ENCODE measurements at places on chromosomes 2 and 18.

DNA sequence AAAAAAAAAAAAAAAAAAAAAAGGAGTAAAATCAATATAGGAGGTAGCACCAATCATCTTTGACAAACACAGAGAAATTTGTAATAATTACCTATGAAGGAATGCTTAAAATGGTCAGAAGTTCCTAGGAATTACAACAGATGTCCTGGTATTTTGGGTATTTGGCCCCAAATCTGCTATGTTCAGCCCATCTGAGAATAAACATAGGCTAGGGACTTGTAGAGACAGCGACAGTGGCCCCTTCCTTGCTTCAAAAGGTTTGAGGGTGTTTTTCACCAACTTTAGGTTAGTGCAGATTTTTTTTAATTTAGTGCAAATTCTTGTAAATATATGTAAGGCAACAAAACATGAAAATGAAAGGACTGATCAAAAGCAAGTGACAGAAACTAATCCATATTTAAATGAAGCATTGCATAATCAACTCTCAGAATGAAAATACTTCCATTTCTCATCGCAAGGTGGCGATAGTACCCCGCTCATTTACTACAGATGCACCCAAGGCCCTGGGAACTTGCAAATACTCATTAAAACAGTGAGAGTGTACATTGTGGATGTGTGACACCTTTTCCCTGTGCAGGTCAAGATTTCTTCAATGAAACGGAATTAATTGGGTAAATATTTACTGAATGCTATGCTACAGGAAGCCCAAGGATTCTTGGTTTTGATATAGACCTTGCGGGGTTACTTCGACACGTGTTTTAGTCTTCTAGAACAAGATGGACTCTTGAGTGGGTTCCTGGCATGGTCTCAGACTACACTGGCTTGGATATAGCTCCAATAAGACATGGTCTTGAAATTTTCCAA, 44.6 kb downstream of the FAM124B start:
- DNase-seq, result peak; percentile 63

DNA sequence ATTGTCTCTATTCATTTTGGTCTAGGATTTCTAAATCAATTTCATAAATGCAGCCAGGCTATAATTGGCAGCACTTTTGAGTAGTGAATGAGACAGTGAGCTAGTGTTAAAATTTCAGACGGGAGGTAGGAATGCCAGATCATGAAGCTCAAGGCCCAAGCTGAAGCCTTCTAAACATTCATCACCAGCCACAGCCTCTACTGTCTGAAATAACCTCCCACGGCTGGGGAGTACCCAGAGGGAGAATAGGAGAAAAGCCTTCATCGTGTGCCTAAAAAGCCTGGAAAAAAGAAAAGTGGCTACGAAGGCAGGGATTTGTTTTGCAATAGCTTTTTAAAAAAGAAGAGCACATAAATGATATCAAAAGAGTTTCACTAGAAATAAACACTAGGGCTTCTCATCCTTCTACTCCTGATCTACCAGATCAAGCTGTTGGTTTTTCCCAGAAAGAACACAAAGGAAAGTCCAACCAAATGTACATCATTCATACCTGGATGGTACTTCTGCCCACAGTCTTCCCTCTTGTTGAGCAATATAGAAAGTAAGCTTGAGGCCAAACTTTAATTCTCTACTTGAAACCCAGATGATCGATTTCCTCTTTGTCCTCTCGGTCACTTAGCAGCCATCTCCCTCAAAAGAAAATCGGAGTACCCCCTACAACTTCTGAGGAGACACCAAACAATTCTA, 48.1 kb upstream of the SLC39A10 start:
- DNase-seq, result no peak

GRCh38 chr2:48755473-48755872, at the start of gene LHCGR:
Gene LHCGR, minus strand, starts transcription at chr2:48755724. Its CDS starts 53 bp downstream, at chr2:48755671.
- DNase-seq, result peak; percentile 2

DNA sequence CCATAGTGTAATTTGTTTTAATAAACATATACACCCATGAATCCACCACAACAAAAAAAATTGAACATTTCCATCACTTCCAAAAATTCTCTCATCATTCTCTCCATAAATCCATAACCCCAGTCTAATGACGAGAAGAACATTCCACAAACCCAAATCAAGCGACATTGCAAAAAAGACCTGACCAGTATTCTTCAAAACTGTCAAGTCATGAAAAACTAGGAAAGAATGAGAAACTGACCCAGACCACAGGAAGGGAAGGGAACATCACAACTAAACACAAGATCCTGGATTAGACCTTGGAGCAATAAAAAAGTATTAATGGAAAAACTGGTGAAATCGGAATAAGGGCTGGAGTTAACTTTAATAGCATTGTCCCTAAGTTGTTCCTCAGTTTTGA, 141.3 kb upstream of the SLC35G4 start:
- DNase-seq, result no peak

GRCh38 chr2:181755181-181755580, 74.9 kb upstream of the NEUROD1 start:
- DNase-seq, result no peak

- peak; percentile 40 for DNase-seq
These were observed 142.3 kb upstream of the ZFP36L2 start for GRCh38 chr2:43368483-43369385.

- no peak for DNase-seq
These were observed 29.2 kb downstream of the SLC66A2 start for GRCh38 chr18:79921984-79922965.

DNA sequence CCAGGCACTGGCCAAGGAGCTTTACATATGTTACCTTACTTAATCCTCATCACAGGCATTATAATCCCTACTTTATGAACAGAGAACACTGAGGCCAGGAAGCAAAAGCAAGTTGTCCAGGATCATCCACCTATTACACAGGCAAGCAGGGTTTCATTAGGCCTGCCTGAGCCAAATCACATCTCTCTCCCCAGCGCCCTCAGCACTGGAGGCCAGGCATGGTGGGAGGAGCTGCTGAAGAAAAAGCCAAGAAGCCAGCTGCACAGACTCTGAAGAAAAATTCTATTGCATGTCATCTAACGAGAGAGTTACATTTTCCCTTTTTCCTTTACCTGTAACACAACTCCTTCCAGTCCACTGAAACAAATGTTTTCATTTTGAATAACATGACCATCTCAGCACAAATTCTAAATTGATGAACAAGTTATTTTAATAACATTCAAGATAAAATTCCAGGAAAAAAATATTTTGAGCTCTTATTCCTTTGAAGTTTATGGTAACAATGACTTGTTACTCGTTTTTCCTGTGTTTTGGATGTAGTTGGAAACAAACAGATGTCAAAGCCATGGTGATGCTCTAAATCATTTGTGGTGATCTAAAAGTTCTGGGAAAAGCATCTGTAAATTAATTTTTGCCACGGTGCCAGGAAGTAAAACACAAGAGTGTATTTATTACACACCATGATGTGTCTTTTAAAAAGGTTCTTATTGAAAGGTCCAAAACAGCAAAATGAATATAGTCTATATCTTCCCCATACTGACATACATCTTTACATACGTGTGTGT, 139.0 kb upstream of the ITGB6 start:
- DNase-seq, result no peak

GRCh38 chr2:3148716-3149115, 228.9 kb downstream of the EIPR1 start:
- no peak for DNase-seq

DNA sequence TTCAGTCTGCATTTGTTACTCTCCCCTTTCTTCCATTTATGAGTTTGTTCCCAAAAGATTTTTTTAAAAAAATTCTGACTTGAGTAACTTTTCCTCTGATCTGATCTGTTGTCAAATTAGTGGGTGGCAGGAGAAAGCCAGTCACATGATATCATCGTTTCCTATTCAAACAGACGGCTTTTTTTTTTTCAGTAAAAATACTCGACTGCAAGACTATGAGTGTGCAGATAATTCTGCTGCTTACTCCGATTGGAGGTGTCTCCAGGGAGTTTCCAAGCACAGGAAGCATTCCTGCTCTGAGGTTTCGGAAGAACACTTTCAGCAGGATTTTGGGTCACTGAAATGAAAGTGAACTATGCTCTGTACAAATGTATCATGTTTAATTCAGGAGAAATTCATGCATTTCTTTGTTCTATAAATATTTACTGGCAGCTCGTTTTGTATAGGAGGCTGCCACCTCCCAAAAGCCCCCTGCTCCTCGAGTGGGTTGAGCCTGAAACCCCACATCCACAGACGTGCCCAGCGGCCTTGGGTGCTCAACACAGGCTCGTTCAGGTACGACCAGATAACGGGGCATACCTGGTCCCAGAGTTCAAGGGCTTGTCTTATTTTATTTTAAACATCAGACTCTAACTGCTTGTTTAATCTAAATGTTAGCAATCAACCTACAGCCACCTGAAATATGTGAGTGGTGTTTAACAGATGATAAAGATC, 126.9 kb upstream of the ZNF516 start:
- peak; percentile 69 for DNase-seq

DNA sequence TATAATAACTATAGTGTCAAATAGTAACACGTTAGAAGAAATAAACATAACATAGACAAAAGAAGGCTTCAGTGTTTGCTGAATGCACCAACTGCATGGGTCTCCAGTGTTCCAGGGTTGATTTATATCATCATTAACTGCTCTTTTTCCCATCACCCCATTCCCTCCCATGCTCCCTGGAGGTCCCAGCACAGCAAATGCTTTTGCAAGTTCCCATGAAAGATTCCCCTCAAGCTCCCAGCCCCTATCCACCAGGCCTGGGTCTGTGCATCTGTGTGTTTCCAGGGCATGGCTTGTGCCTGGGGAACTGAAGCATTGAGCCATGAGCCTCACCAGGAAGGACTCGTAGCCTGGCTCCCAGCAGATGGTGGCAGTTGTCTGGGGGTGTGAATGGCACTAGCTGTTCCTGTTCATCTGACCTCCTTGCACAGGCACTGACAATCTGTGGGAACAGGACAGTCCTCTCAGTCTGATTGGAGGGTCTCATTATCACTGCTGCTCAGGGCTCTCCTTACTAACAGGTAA, 164.6 kb upstream of the RMP24 start:
- no peak for DNase-seq

- no peak for DNase-seq
These were observed 112.0 kb downstream of the QPCT start for GRCh38 chr2:37456479-37456878.

DNA sequence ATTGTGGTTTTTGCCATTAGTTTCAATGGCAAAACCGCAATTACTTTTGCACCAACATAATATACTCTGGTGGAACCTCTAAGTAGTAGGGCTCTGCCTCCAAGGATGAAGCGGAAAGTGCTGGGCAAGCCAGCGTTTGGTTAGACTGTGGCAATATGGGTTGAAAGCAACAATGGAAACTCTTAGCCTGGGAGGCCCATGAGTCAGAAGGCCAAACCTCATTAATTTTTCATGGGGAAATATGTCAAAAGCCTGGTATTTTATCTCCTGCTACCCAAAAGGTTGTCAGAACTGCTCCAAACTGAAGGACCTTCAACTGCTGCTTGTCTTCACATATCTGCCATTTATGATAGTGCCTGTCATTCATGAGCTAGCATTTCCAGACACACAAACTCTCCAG, 179.1 kb upstream of the CYP26B1 start:
- peak; percentile 59 for DNase-seq
